ENCODE measurements at places on chromosomes 3 and 15.

DNA sequence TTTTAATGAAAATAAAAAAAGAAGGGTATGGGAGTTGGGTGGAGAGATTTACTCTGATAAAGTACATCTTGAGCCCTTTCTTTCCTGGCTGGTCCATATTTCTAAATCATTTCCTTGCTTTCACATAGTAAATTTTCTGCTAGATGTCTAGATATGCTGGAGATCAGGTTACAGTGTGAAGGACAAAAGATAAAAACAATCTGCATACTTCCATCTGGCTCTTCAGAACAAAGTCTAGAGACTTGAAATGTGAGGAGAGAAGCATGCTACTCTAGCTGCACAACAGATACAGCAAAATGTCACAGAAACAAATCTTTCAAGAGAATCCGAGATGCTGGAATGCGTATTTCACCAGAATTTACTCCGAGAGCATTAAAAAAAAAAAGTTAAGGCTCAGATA is 42.2 kb downstream of the FOXP1 start:
- DNase-seq = no peak

- DNase-seq = no peak
Observed at GRCh38 chr3:170052398-170052797, 14.6 kb downstream of the GPR160 start.

GRCh38 chr15:41790756-41791546 is 16.7 kb downstream of the MAPKBP1 start:
- no peak for DNase-seq

- no peak for DNase-seq
Observed at GRCh38 chr15:92614791-92615785, 40.5 kb downstream of the FAM174B start.

DNA sequence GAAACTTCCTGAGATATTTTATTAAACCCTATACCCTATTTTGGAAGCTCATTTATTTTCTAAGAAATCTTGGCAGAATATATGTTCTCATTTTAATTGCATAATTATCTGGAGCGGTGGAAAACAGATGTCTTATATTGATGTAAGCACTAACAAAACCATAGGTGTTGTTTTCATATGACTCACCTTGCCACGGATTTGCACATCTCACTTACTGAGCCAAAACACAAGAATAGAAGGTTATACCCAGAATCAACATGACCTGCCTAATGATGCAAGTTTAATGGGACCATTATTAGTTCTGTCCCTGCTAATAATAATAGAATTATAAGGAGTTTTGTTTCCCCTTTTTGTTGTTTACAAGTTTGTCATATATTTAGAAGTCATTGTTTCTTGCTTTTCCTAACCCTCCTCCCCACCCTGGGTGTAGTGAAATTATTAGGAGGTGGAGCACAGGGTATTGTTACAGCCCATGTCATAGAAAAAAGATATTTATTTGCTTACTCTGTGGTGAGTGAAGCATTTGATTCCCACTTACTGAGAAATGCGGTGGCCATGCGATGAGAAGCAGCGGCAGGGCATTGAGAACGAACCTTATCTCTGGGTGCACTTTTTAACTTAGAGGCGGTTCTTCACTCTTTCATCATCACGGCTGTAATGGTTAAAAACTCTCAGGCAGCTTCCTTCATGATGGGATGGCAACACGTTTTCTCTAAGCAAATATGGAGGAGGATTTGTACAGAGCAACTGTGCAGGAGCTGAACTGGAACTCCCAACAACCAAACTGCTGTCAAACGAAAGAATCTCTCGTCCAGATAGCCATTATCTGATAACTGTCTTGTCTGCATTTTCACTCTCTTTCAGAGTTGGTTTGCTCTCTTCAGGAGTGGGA is 521 bp downstream of the IL5RA start:
- no peak for DNase-seq
